ENCODE measurements at places on chromosomes 3 and 15.

DNA sequence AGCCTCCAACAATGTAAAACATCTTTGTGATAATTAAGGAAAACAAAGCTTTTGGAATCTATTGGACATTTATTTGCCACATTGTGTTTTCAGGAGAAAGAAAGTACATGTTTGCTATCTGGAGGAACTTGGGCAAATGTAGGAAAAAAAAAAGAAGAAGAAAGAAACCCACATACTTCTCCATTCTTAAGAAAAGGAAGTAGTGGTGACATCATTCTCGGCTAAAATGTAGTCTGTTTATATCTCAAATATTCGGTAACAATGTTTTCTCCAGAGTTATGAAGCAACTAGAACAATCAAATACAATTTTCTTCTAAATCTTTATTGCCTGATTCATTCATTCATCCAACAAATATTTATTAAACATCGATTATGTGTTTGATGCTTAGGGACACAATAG, 2.3 kb upstream of the TGFBR2 start:
- no peak for DNase-seq

DNA sequence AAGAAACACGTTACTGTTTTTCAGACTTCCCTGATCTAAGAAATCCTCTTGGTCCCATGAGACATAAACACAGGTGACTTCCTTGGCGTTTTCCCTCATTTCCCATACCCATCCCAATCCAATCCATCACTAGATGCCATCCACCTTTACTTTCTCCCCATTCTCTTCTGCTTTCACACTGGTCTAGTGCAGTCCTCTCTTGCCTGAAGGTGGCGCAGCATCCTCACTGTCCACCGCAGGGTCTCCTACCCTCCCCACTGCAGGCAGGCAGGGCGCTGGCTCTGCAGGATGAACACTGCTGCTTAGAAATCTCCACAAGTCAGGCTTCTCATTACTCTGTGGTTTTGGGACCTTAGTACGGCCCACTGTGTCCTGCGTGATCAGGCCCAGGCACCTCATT, 58.2 kb downstream of the RAB7A start:
- no peak for DNase-seq

GRCh38 chr3:144148356-144148755, 176.7 kb downstream of the DIPK2A start:
- DNase-seq, result no peak

- peak; percentile 49 for DNase-seq
Observed at GRCh38 chr3:184229394-184230080, at the start of gene VWA5B2. Gene VWA5B2 (plus strand): TSS chr3:184229585. CDS start chr3:184230529, 944 bp downstream.

DNA sequence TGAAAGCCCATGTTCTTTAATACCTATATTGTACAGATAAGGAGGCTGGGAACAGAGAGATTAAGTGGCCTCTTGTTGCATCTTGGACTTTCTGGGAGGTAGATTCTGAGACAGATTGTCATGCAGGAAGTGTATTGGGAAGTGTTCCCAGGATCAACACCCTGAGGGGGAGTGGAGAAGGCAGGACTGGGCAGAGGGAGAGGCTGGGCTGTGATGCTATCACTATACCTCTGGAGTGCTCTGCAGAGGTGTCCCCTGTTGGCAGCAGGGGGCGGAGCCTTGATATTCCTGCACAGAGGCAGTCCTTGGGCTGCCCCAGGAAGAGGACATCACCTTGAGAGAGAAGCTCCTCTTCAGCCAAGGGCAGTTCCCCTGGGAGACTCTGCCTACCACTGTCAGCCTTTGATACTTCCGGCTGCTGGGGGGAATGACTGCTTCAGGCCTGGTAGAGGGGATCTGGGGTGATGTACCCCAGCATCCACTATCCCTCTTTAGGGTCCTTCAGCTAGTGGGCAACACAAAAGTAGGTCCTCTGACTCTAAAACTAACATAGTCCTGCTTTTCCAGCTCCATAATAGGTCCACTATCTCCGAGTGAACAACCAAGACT, 97.4 kb upstream of the RNU6-1 start:
- DNase-seq, result no peak

DNA sequence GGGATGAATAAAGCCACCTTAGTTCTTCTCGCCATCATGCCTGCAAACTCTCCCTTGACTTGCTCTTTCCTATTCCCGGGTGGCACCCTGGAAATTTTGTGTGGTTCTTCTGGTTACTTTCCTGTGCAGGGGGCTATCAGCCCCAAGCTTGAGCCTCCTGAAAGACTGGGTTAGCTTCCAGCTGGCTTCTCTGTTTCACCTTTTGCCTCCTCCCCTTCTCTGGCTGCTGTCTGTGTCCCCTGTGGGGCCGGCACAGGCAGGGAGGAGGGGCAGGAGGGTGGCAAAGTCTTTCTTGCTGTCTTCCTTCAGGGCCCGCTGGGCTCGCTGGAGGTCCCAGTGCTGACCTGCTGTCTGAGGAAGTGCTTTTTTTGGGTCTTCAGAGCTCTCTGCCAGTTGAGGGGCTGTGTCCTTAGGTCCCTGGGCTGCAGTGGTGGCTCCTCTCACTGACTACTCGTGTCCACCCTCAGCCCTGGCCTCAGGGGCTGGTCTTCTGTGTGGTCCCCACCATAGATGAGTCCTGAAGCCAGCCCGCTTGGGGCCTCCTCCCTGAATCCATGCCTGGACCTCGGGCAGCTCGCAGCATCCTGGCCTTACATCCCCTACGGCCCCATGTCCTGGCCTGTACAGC, 196.5 kb downstream of the KLF13 start:
- DNase-seq, result no peak

DNA sequence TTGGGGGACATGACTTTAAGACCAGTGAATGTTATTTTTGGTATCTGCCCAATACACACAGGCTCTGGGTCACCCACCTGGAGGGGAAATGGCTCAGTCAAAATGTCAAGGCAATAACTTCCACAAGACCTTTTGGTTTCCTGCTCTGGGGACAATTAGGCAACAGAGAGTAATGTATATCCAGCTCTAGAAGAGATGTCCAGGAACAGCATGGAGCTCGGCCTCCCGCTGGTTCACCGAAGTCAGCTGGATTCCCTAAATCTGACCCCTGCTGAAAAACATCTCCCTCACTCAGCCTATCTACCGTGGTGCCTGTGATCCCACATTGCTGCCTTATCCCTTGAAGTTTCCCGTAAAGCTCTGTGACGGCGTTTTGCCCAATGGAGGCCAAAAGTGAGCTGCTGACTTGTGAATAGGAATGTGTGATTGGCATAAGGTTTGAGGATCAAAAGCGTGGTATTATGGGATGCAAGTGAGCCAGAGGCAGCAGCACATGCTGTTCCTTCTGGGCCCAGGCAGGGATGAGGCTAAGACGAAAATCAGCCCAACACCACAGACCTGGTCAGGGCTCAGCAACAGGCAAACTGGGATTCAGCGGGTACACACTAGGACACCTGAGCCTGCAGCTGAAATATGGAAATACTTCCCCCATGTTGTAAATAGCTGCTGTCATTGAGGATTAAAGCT, 47.2 kb upstream of the SLC6A11 start:
- no peak for DNase-seq

DNA sequence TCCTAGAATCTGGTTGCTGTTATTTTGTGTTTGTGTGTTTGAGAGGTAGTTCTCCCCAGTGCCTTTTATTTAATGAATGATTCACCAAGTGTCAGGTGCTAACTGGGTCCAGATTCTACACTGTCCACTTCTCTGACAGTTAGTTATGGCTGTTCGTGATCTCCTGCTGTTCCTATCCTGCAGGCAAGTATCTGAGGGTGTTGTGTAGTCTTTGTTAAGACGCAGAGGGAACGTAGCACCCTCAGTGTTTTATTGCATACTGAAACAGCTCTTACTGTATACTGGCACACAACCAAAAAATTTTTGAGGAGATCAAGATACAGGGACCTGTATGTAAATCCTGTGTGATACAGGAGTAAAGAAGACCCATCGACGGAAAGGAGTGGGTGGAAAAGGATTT, 1271.3 kb downstream of the ROBO1 start:
- no peak for DNase-seq

- DNase-seq, result no peak
Observed at GRCh38 chr15:51085764-51086163, 8.9 kb downstream of the TNFAIP8L3 start.

DNA sequence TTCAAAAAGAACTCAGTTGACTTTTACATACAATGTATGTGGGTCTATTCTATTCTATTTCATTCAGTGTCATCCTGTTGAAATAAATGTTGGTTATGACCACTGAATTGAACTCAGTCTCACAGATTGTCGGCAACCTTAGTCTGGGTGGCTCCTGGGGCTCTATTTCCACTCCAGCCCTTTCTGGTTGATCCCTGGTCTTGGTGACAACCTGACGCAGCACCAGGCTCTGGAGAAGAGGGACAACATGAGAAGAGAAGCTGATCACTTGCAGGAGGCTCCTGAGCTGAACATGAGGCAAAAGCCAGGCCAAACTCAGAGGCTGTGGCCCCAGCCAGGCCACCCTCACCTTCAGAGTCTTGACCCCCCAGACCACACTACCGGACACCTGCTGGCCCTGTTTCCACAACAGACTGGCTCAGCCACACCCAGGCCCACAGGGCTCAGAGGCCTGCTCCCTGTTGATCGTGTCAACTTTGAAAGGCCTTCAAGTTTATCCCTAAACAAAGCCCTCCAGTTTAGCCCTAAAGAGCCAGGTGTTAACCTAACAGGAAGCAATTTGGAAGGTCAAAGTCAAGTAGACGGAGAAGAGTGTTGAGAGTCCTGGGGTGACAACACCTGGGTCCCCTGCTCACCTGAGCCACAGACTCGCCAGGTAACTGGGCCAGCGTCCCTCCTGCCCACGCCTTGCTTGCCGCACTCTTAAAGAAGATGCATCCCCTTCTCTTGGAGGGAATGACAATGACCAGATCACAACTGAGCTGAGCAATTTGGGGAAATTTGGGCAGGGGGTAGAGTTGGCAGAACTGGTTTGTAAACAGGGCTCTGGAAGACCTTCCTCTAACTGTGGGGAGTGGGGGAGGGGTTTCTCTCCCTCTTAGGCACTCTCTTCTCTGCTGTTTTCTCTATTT, 15.4 kb upstream of the MUC20 start:
- DNase-seq, result no peak

- DNase-seq, result no peak
Observed at GRCh38 chr3:50584391-50584790, 15.1 kb downstream of the HEMK1 start.

GRCh38 chr3:72391659-72392058, 456.6 kb downstream of the SHQ1 start:
- DNase-seq, result no peak

GRCh38 chr15:47496343-47497185, 220.7 kb upstream of the SEMA6D start:
- no peak for DNase-seq

DNA sequence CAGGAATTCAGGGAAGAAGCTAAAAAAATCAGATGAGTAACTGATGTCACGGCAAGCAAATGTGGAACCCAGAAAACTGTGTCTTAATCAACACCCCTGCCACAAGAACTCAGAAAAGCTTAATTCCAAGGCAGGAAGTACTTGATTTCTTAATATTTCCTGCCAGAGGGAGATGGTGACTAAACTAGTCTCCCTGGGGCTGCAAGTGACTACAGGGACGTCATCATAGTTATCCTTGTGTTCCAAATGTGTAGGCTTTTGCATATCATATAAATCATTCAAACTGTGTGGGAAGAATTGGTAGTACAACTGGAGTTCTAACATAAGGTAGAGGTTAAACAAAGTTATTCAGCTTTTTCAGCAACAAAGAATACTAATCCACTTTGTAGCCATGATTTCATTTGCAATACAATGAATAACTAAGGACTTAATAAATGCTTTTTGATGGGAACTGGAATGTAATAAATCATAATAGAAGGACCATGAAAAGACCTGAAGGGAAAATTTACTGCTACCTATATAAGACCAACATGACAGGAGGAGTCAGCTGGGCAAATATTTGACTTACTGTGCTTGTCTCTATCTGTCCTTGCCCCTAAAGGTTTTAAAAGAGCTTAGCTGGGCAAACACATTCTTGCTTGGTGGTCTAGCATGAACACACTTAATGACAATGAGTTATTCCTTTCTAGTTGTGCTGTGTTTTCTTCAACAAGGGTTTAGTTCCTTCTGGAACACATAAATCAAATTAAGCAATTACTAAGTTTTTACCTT, 76.0 kb upstream of the NECTIN3 start:
- no peak for DNase-seq

DNA sequence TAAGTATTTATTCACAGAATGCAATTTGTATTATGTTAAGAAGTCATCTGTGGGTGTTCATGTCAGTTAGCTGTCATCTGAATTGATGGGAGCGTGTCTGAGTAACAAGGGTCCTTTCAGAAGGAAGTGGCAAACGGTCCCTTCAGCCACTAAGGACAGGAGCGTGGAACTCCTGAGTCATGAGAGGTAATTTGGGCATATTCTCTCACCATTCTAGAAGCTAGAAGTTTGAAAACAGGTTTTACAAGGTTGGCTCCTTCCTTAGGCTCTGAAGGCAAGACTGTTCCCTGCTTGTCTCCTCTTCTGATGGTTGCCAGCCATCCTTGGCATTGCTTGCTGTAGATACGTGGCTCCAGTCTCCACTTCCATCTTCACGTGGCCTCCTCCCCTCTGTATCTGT, 19.7 kb downstream of the ABHD2 start:
- no peak for DNase-seq

DNA sequence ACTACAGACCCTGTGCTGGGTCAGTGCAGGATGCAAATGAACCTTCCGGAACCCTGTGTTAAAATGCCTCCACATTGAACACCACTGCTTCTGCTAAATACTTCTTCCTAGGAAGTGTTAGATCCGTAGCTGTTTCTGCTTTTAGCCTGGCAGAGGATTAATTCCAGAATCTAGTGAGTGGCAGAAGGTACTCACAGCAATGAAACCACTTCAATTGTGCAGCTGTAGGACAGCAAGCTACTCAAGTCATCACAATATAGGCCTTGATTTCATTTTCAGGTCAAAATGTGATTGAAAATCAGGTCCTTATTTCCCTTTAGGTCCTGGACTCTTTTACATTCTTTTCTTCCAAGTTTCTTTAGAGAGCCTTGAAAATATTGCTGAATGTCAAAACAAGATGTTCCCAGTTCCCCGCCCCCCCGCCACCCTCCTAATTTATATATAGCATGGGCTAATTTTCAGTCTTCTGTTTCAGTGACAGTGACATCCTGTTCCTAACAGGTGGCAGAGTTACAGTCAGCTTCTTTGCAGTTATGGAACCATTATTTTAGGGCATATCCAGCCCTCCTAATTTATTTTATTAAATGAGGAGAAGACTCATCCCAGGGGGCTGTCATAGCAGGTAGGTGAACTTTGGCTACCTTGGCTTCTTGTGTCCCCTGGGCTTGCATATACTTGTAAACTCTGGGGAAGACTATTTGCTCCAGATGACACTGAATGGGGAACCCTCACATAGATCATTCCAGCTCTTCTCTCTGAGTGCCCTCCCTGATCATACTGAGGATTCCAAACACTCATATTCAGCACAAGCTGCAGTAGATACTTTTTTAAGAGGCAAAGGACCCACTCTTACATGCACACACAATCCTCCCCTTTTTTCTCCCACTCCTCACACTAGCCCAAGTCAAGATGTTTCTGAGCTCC, 28.0 kb upstream of the ARNT2 start:
- DNase-seq, result no peak

DNA sequence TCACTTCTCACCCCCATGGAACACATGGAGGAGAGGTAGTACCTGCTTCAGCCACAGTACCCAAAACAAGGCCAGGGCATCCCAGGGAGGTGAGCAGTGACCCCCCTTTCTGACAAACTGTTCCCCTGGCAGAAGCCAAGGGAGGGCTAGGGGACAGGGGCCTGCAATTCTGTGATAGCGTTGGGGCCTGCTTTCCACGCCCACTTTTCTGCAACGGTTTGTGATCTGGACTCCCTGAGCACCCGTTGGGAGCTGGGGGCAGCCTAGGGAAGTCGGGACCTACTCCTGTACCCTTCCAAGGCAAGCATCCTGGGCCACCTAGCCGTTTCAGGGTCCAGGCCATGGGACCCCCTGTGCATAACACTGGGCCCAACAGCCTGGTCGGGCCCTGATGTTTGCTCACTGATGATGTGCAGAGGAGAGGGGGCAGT, 996 bp upstream of the DNAJA4 start:
- DNase-seq, result no peak
